ENCODE measurements at places on chromosomes 7 and 10. TPM values are rescaled to one million over a fixed set of nuclear protein-coding genes. Genes with fewer than 3 reads are reported as not detected.
A peak's percentile ranks its signal among the peaks of the same experiment; 100 is the strongest.

CYP26C1 gene
- not detected for total RNA-seq

MAGI2 gene
- not detected for total RNA-seq

ACTL6B gene
- total RNA-seq: 0.14 TPM

OAT gene
- total RNA-seq: 244 TPM

STX1A gene
- 2.5 TPM for total RNA-seq

DNA sequence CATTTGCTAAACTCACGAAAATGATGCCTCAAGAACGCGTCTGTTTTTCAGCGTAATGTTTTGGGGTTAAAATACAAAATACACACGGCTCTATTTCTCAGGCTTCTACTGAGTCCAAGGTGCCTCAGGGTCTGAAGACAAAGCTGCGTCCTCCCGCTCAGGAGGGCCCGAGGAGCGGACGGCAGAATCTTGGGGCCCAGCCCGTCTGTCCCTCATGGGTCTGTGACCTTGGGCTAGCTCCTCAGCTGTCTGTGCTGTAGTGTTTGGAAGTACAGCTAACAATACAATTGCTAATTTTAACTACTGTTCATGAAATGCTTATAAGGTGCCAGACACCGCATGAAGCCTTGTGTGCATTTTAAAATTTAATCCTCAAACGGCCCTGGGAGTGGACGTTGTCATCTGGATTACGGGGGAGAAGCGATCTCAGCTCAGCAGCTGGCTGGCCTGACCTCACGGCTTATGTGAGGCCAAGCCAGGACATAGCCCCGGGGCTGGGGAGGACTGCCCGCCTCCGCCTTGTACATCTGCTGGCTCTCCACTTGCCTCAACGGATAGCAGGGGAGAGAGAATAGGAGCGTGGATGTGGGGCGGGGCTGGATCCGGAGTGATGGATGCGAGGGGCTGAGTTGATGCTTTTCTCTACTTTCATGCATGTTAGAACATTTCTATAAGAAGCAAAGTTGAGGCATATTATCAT lies 357.4 kb downstream of the GLRX3 start:
- DNase-seq: no peak

DNA sequence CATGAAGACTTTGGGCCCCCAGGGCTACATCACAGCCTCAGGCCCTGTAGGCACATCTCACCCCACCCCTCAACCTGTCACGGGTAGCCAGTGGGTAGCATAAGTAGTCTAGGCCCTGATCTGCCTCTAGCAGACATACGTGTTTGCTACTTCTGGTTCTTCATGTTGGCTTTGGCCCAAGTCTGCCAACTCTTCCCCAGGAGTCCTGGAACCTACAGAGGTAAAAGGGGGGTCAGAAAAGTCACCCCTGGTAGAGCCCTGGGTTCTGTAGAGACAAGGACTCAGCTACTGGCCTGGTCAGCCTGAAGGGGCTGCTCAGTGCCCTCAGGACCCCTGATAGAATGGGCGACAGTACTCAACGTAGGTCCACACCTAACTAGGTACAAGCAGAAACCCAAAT lies 67.5 kb upstream of the UNC5B start:
- no peak for DNase-seq

DNA sequence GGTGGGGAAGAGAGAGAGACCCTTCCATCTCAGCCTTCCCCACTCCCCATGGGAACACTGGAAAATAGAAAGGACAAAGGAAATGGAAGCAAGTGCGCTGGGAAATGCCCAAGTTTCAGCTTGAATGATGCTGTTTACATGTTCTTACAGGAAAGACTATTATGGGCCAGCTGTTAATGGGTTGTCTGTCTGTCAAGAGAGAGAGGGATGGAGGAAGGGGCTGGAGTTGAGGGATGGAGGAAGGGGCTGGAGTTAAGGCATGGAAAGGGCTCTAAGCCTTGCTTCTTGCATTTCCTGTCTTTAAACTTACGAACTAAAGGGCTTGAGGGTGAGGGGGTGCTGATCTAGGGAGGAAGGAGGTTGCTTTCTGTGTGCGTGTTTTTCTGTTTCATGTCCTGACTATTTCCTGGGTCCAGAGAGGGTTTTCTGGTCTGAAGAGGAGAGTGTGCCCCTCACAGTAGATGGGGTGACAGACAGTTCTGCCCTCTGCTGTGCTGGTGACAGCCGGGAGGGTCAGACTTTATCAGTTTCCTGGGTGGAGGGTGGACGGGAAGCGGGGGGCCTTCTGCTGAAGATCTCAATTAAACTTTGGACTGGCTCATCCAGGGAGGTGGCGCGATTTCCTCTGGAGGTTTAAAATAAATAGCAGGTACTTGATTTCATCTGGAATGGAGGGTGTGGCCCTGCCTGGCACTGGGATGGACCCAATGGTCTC lies 30.5 kb downstream of the GRK5 start:
- DNase-seq: no peak

GRCh38 chr7:7641129-7641663 lies 644 bp downstream of the UMAD1 start:
- DNase-seq: no peak

- DNase-seq: no peak
These were observed 68.0 kb downstream of the PTPRE start for GRCh38 chr10:127974911-127975310.

GRCh38 chr10:71714592-71714991 lies 5.0 kb downstream of the C10orf105 start:
- DNase-seq: no peak

- DNase-seq: no peak
These were observed 80.0 kb upstream of the UNC5B start for GRCh38 chr10:71132321-71132810.

DNA sequence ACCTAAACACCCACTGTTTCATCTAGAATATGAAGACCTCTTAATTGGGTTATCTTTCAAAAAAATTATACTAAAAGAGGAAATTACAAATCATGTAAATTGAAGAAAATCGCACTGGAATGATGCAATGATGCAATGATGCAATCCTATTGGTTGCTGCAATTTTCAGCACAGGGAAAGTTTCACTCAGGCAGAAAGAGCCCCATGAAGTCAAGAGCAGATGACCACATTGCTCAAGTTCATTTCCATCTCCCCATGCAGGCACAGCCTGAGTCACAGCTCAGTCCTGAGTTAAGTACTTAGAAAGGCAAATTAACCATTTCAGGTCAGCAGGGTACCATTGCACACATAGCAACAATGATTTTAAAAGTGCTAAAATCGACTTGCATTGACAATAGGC lies 180.3 kb upstream of the MYO3A start:
- DNase-seq: no peak

DNA sequence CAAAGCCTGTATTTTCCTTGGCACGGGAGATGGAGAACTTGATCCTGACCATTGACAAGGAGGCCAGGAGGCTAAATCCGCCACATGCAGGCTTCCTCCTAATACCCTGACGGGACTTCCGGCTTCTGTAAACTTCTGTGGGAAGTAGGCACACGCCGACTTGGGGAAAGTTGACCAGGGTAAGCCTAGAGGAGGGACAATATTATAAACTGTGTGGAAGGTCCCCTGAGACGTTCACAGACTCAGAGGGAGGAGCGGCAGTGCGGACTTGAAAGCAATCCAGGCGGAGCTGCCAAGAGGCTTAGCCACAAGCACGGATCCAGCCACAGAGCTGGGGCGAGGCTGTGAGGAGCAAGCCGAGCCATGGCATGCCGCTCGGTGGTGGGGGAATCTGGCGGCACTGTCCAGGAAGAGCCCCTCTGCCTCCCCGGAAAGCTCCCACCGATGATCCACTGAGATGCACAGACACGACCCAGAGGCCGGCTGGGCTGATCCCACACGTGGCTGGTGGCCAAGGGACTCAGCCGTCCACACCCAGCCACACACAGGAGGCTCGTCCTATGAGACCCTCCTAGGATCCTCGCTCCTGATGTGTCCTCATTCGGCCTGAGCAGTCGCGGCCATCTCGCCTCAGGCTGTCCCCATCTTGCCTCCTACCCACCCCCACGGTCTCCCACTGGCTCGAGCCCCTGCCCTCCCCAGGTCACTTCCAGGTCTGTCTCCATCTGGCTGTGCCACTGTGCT lies 40.0 kb upstream of the INSIG1 start:
- DNase-seq: peak; percentile 59

- no peak for DNase-seq
These were observed 143.4 kb downstream of the CCDC71L start for GRCh38 chr7:106517508-106517907.

DNA sequence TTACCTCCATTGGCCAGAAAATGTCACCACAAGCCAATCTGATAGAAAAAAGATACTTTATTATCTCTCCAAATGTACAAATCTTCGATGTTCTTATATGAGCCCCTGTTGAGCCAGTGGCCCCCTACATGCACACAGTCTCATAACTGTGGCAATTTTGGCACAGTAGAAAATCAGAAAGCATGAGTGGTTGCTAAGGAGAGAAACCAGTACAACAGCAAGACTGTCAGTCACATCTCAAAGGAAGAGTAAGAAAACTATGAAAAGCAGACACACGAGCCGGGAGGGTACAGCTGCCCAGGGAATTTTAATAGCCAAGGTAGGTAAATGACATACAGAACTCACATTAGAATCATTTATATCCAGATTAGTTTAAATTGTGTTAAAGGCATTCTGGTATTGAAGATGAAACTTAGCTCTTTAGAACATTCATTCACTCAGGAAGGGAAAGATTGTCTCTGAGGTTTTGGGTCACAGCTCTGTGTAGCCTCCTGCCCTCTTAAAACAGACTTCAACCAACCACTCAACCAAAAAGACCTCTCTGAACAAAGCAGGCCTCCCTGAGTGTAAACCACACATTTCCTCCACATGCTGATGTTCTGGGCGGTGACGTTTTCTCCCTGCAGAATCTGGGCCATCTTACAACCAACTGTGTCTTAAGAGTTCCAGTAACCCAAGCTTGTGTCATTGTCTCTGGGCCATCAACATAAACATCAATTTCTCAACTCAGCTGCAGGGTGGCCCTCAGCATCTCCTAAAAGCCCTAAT lies 80.8 kb upstream of the ADAM12 start:
- no peak for DNase-seq

- no peak for DNase-seq
These were observed 65.4 kb downstream of the SGMS1 start for GRCh38 chr10:50558371-50558770.
